ENCODE measurements at places on chromosomes 12 and 14.

- DNase-seq = no peak
Observed at GRCh38 chr12:131673888-131674257, 37.0 kb upstream of the SFSWAP start.

GRCh38 chr14:84152452-84152851, 1377.5 kb upstream of the FLRT2 start:
- DNase-seq = no peak

DNA sequence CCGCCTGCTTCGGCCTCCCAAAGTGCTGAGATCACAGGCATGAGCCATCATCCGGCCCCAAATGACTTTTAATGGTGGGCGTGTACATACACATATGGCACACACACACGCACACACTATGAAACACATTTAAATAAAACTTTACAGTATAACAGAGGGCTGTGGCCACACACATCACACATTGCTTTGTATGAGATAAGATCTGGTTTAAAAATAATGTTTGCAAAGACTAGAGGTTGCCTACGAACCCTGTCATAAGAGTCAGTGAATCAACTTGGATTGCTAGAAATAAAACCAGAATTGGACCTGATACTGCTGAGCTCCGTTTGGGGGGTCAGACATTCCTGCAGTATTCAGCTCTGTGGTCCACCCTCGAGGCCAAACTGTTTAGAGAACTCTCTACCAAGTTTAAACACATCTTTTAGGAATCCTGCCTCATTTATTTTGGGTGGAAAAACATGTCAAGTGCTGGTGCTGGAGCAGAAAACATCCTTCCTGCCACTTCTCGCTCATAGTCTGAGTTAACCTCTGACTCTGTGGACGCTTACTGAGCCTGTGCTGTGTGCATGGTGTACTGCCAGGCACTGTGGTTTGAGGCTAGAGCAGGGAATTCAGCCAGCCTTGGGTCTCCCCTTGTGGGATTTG, 47.8 kb upstream of the EML1 start:
- no peak for DNase-seq

- peak; percentile 53 for DNase-seq
Observed at GRCh38 chr12:56766535-56766934, 3.4 kb downstream of the HSD17B6 start.

- no peak for DNase-seq
Observed at GRCh38 chr12:4763549-4763948, 43.3 kb downstream of the GALNT8 start.

- DNase-seq = no peak
Observed at GRCh38 chr14:51462182-51462581, 189.5 kb upstream of the FRMD6 start.

DNA sequence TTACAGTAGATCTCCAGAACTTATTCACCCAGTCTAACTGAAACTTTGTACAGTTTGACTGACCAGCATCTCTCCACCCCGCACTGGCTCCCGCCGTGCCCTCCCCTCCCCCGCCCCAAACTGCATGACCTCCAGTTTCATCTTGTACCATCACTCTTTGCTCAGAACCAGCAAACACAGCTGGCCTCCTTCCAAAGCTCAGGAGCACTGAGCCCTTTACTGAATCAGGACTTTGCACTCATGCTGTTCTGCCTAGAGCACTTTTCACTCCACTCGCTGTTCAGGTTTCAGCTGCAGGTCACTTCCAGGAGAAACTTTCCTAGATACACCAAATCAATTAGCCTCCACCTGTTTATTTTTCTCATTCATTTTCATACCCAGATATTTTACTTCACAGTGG, 455.3 kb upstream of the PDE3A start:
- no peak for DNase-seq

GRCh38 chr12:95102916-95103671, 29.7 kb upstream of the NR2C1 start:
- peak; percentile 38 for DNase-seq

DNA sequence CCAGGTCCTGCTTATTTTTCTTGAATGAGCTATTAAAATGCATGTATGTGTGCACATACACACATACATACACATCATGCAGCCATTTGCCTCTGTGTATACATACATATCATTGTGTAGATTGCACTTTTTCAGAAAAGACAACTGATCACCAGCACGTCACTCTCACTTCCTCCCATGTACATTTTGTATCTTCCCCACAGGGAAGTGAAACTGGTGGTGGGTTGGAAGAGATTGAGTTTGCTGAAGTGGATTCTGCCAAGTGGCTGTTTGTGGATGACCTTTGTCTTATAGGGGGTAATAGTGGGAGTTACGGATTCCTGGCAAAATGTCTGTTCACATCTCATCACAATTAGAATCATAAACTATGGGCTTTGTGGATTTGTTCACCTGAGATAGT, 448.6 kb downstream of the RAD51B start:
- DNase-seq = no peak

DNA sequence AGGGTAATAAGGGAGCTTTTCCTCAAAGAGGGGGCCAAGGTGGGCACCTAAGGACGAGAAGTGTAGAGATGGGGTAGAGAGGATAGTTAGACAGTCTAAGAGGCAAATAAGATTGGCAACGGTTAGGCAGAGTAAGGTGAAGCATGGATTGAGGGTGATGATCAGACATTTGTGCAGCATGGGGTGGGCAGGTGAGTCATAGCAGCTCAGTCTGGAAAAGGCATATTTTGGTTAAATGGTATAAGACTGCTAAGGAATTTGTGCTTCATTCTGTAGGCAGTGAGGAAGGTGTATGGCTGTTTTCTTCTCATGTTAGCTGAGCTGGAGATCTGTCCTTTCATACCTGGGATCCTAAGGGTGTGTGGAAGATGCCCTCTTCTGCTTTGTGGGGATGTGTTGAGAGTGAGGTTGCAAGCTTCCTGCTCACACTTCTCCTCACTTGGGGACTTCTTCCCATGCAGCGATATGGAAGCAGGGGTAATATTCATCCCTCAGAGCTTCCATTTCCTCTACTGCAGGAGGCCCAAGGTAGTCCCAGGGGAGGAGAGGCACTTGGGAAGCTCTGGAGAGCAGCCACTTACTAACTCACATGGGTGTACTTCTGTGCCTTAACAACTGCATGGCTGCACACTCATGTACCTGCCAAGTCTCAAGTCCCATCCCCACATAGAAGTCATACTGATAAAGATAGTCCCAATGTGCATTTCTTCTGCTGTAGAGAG, 28.9 kb downstream of the GSG1 start:
- no peak for DNase-seq

- DNase-seq = no peak
Observed at GRCh38 chr14:105091054-105091516, 25.9 kb upstream of the GPR132 start.

DNA sequence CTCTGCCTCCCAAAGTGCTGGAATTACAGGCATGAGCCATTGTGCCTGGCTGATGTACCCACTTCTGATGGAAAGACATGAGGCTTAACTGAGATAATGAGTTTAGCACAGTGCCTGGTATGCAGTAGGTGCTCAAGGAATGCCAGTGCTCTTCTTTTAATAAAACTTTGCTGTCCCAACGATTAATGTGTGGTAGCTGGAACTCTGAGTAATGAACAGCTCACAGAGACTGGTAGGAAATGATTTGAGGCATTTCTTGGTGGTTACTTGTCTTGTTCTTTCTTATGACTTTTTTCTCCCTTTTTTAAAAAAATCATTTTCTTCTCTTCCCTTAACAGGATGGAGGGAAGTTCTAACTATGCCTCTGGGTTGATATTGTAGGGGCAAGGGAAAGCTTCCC, 235.7 kb upstream of the PWP1 start:
- no peak for DNase-seq

- DNase-seq = no peak
Observed at GRCh38 chr12:42094277-42094676, 50.4 kb downstream of the GXYLT1 start.

- DNase-seq = no peak
Observed at GRCh38 chr12:67735868-67736267, 87.3 kb downstream of the DYRK2 start.

- peak; percentile 86 for DNase-seq
Observed at GRCh38 chr14:103628684-103629502, at the start of gene KLC1. KLC1 (plus strand) TSS chr14:103629211; CDS start chr14:103654565, 25,354 bp downstream.

GRCh38 chr12:84994426-84994825, 41.7 kb downstream of the TSPAN19 start:
- DNase-seq = no peak

- no peak for DNase-seq
Observed at GRCh38 chr14:62739647-62740046, 305.6 kb downstream of the KCNH5 start.

- DNase-seq = no peak
Observed at GRCh38 chr14:53668897-53669296, 287.7 kb downstream of the BMP4 start.

GRCh38 chr12:27703720-27704452, 6.7 kb upstream of the MRPS35 start:
- DNase-seq = peak; percentile 30

GRCh38 chr12:108853981-108854446, 3.4 kb downstream of the SSH1 start:
- DNase-seq = no peak

- DNase-seq = no peak
Observed at GRCh38 chr12:95231190-95231589, 13.6 kb downstream of the VEZT start.

DNA sequence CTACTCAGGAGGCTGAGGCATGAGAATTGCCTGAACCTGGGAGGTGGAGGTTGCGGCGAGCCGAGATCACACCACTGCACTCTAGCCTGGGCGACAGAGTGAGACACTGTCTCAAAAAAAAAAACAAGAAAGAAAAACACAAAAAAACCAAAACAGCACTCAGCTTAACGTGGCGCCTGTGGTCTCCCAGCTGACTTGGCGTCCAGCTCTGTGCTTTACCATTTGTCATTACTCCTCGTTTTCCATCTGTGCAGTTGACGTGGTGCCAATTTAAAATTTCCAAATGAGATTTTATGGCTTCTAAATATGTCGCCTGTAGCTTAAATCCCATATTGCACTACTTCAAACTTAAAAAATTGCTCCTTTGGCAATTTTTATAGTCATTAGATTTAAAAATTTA, 2.0 kb downstream of the MGP start:
- DNase-seq = no peak

DNA sequence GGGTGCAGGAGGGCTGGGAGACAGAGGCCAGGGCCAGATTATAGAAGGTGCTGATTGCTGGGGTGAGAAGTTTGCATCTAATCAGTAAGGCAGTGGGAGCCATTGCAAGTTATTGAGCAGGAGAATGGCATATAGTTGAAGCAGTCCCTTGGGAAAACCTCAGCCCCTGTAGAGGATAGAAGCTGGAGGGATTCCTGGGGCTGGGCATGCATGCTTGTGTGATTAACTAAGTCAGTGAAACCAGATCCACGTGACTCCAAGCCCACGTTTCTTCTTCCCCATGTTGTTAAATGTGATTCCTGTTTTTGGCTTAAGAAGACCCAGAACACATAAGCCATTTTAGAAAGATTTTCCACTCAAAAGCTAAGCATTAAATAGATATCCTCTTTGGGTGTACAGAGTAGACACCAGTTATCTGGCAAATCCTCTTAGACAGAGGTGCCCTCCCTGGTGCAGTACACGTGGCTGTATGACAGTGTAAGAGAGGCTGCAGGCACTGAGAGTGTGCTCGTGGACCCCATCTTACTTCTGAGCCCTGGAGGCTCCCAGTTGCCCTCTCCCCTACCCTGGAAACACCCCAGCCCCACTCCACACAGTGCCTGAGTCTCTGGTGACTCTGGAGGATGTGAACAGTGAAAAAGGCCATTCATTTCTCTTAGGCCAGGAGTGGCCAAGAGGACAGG, 3.2 kb downstream of the C14orf132 start:
- no peak for DNase-seq

GRCh38 chr12:53754633-53755264, 3.0 kb upstream of the CISTR start:
- no peak for DNase-seq

DNA sequence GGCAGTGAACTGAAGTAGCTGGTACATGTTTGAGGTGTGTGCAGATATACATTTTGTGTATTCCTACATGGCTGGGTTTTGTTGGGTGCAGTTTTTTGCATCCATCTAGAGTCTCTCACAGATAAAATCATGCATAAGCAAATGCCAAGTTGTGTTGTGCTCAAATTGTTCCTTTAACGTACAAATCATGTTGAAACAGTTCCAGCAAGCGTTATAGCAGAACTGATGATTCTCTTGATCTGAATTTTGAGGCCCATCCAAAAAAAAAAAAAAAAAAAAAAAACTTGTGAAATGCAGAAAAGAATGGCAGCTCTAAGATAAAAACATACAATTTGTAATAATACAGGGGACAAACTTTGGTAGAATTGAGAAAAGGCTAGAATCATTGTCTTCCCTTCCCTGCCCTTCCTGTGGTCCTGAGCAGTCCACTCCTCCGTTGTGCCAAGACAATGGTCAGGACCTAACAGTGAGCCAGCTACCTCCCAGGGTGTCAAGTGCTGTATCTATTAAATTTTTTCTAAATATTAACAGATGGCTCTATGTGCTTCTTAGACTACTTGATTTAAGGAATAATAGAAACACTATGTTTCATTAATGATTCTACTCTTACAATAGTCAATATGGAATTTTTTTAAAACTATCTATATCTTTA, 122.1 kb downstream of the PLEKHA5 start:
- no peak for DNase-seq

GRCh38 chr12:28232211-28232928, 42.1 kb downstream of the CCDC91 start:
- DNase-seq = no peak

Data from GM12891 (cell line).